M059J (cell line): ENCODE measurements at places on chromosomes 2 and 18.

DNA sequence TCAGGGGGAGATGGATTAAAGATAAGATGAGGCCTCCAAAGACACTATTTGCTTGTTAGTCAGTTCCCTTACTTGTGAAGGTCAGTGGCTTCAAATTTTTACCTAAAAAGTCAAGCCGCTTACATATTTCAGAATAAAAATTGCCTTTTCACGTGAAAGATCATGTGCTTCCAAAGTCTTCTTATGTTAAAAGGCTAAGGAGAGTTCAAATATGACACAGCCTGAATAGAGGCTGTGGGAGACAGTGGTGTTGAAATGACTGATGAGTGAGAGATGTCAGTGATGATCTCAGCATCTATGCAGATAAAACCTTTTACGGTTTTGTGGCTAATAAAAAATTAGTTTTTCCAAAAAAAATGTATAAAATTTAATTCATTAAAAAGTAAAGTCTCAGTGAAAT, 40.5 kb downstream of the UPP2 start:
- no peak for DNase-seq

DNA sequence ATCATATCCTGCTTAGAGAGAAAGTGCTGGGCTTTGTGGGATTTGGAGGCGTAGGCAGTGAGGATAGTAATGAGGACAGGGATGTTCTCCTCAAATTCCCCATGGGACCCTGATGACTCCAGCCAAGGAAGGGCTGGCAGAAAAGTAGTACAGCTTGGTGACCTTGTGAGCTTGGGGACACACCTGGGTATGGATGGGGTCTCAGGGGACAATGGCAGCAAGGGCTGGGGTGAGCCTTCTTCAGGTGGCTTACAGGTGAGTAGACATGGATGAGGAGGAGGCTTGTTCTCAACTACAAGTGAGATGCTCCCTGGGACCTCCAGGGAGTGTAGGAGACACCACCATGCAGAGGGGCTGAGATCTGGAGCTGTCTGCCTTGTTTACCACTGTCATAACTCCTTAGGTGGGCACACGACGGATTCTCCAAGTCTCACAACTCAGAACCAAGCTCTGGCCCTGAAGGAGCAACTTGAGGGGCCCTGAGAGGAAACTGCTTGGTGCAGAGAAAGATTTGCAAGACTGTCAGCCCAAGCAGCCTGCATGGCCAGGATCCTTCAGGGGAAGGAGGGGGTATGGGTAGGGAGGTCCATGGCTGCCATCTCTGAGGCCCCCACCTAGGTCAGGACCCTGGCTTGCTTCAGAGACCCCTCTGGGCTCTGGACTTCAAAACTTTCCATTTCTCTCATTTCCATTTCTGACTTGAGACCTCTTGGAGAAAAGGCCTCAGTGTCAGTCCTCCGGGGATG, 262.8 kb downstream of the DYSF start:
- DNase-seq: no peak

DNA sequence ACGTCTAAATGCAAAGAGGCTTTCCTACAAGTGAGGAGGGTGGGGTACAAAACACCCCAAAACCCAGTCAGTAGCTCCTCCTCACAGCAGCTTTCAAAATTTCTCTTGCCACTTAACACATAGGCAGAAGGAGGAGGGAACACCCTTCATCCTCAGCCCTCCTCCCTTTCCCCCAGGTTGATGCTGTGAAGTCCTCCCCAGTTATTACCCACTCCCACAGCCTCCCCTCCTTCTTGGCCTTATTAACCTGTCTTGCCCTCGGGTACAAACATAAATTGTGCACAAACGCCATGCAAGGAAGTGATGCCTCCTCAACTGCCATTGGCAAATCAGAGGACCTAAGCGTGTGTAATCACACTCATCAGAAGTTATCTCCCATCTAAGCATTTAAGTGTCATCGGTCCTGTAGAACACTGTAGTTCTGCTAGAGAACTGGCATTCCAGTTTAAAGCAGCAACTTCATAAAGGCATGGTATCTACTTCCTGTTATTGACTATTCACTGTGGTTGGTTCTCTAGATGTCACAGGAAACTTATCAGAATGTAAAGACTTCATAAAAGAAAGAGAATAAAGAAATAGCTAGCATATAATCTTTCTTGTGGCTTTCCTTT, at the start of gene DSC1:
Gene DSC1 (minus strand): TSS at position 32 of the 611 bp plus-strand sequence. CDS start 262 bp downstream, outside the sequence.
- DNase-seq: no peak

- DNase-seq: no peak
Observed at GRCh38 chr2:156192468-156192867, 140.1 kb downstream of the NR4A2 start.

DNA sequence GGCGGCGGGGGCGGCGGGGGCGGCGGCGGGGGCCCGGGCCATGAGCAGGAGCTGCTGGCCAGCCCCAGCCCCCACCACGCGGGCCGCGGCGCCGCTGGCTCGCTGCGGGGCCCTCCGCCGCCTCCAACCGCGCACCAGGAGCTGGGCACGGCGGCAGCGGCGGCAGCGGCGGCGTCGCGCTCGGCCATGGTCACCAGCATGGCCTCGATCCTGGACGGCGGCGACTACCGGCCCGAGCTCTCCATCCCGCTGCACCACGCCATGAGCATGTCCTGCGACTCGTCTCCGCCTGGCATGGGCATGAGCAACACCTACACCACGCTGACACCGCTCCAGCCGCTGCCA, 644 bp downstream of the ONECUT2 start:
- no peak for DNase-seq

GRCh38 chr2:111030260-111030891, 90.3 kb upstream of the BCL2L11 start:
- no peak for DNase-seq

DNA sequence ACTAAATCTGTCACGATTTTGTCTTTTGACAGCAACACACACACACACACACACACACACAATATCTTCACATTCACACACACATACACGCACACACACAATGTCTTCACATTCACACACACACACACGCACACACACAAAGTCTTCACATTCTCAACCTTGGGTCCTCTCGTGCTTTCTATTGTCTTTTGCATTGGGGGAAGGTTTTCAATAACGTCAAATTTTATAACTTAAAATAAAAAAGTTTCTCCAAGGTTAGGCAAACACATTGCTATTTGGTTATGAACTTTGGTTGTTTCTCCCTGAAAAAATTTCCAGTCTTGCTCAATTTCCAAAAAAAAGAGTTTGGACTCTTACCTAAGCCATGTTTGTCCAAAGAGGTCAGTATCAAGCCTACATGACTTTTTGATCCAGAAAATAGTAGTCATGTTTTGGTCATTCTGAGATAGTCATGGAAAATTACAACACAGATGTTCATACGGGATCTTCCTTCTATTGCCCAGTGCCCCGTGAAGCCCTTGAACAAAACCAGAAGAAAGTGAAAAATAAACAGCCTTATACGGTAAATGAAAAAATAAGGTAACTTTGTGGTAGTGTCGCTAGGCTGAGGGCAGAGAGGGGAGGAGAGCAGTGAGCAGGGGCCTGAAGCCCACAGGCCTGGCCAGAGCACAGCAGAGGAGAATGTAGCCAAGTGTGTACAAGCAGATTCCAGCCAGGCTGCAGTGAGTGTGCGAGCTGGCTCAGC, 542.8 kb upstream of the ID2 start:
- DNase-seq: no peak
